ENCODE measurements at places on chromosomes 11 and 22.

DNA sequence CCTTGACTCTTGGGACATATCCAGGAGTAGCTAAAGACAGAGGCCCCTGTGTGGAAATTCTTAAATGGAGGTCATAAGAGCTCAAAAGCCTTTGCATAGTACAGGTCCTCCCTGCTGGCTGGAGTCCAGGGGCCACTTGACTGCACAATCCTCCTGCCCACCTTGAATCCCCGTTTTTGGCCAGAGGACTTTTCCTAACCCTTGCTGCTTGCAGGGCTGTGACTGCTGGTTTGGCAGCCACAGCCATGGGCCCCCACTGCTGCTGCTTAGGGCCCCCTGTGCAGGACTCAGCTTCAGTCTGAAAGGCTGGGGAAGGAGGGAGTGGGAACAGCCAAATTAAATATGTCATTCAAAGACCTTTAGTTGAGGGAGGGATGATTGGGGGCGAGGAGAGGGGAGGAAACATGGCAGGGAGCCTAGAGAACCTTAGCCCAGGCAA, 33.4 kb downstream of the ARHGAP1 start:
- no peak overlapping the region for H3K27ac ChIP-seq
- H3K4me3 ChIP-seq = no peak overlapping the region

DNA sequence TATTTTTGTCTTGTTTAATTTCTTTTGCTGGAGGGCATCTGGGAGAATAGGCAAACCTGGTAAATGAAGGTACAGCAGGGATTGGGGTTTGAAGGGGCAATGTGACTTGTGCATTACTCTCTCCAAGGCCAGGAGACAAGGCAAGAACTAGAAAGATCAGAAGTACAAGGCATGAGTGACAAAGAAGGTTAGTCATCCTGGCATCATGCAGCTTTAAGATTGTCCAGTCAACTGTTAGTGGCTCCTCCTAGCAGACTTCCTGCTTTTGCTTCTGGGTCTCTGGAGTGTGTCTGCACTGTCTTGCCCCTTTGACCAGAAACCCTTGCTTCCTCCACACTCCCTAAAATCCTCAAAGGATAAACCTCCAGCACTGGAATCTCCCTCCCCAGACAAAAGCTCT, 27.2 kb upstream of the GLYATL1 start:
- no peaks in the 10 kb centered on the region for H3K4me1 ChIP-seq
- no peaks in the 10 kb centered on the region for H3K36me3 ChIP-seq
- no peaks in the 10 kb centered on the region for H3K27me3 ChIP-seq
- DNase-seq = no peak
- no peak overlapping the region for H3K27ac ChIP-seq

DNA sequence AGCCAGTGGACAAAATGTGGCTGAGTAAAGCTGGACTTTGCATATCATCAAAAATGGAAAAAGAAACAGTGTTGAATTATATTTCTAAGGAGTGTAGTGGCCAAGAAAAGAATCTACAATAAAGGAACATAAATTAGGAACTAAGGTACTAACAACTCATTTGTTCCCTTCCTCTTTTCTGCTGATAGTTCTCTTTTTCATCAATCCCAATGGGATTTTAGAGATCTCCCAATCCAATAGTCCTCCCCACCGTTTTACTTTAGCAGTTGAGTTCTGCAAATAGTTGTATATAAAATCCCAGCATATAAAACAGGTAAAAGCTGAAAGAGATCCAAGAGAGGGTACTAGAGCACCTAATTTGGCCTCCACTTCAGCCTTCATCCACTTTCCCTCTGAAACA, 2.0 kb downstream of the PRCP start:
- DNase-seq = no peak
- peaks cover 34% of the 10 kb centered on the region for H3K4me1 ChIP-seq
- no peaks in the 10 kb centered on the region for H3K36me3 ChIP-seq
- H3K4me3 ChIP-seq = no peak overlapping the region
- H3K27ac ChIP-seq = no peak overlapping the region
- no peaks in the 10 kb centered on the region for H3K27me3 ChIP-seq

DNA sequence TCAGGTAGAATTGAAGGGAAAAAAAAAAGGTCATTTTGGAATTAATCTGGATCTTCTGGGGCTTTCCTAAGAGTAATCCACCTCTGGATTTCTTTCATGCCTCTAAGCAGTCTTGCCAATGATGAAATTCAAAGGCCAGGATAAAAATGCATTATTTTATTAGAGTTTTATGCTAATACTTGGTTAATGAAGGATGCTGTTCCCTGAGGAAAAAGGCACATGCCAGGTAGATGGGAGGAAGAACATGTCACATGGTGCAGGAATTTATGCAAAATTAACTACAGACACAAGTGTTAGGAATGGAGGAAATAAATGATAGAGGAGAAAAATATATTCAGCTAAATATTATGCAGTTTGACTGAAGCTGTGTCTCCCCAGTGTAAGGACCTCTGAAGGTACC, 792.0 kb downstream of the ETS1 start:
- H3K27ac ChIP-seq = no peak overlapping the region
- H3K36me3 ChIP-seq = no peaks in the 10 kb centered on the region
- H3K4me1 ChIP-seq = no peaks in the 10 kb centered on the region

DNA sequence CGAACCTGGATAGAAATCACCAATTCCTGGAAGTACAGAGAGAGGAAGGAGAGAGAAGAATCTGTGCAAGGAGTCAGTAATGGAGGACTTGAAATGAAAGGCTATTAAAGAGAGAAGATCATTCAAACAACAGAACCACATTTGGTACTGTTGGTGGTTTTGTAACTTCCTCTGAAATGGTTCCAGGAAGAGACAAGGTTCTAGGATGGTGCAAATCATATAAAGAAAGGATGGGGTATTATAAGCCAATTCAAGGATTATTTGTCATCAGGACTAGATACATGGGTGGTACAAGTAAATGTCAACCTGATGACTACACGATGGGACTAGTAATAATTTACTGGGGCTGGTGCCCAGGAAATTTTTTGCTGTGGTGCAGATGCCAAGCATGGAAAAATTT, 28.9 kb upstream of the TMA7B start:
- DNase-seq = no peak
- H3K36me3 ChIP-seq = no peaks in the 10 kb centered on the region
- peak overlapping the region; percentile 74 for H3K27ac ChIP-seq
- no peak overlapping the region for H3K4me3 ChIP-seq

DNA sequence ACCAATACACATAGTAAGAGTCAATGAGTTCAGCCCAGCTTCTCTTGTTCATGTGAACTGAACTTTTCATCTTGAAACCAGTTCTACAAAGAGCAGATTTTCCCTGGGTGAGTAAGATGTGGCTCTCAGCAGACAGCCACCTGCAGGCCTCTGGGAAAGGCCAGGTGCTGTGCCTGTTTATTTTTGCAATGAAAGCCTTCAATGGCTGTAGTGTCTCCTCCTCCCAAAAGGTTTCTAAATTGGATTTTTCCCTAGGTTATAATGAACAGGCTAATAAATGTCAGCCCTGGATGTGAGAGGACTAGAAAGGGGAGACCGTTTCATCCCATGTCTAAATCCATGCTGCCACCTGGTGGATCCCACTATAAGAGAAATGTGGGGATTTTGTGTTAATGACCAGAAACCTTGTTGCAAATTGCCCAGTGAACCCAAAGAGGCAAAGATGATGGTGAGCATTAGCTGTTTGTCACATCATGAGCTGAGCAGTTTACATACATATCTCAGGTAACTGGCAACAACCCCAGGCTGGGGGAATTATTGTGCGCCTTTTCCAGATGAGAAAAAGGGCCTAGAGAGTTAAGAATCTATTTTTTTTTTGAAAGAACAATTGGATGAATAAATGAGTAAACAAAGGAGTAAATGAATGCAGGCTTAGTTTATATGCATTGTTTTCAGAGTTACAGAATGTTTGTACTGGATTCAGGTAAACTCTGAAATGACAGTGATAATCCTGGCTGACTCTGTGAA, 12.7 kb downstream of the C11orf91 start:
- H3K4me1 ChIP-seq = no peaks in the 10 kb centered on the region
- H3K36me3 ChIP-seq = no peaks in the 10 kb centered on the region
- H3K27ac ChIP-seq = no peak overlapping the region
- H3K27me3 ChIP-seq = peaks cover 14% of the 10 kb centered on the region
- DNase-seq = no peak

GRCh38 chr11:125922156-125922555, 17.8 kb downstream of the DDX25 start:
- H3K4me3 ChIP-seq = no peak overlapping the region
- H3K27me3 ChIP-seq = peaks cover 17% of the 10 kb centered on the region
- H3K4me1 ChIP-seq = no peaks in the 10 kb centered on the region
- no peak for DNase-seq
